ENCODE measurements at places on chromosomes 12 and 14.

DNA sequence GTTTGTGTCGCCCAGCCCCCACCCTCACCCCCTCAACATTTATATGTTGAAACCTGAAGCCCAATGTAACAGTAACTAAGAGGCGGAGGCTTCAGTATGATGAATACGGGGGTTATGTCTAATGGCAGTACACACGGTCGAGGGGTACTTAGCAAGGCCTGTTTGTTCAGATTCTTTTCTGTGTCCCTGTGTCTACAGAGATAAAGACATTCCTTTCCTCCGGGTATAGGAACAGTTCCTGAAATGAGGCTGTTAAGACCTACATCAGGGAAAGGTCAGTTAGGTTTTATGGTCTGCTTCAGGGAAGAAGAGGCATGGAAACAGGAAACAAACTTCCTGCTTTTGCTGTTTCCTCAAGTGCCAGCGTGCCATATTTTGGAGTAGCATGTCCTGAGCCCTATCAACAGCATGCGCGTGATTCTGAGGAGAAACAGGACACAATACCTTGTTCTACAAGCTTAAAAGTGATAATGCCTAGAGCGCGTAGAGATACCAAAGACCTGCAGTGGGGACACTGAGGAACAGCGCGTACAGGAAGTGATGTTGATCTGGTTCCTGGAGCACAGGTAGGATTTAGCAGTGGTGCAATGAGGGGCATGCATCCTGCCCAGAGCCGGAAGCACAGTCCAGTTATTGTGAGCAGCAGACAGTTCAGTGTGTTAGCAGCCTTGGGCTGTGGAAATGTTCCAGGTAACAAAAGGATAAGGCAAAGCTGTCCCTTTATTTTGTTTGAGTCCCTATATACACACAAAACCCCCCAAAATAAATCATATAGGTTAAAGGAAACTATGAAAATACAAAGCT lies 47.2 kb downstream of the FGD4 start:
- DNase-seq = no peak
- no peaks in the 10 kb centered on the region for H3K27me3 ChIP-seq
- H3K27ac ChIP-seq = no peak overlapping the region
- H3K36me3 ChIP-seq = no peaks in the 10 kb centered on the region
- no peak overlapping the region for H3K4me3 ChIP-seq
- no peaks in the 10 kb centered on the region for H3K4me1 ChIP-seq

GRCh38 chr14:55423969-55424368 lies 12.3 kb upstream of the ATG14 start:
- H3K27ac ChIP-seq = no peak overlapping the region
- no peak for DNase-seq
- H3K36me3 ChIP-seq = no peaks in the 10 kb centered on the region
- no peak overlapping the region for H3K4me3 ChIP-seq

GRCh38 chr12:2346416-2346815 lies 293.6 kb downstream of the CACNA1C start:
- no peaks in the 10 kb centered on the region for H3K36me3 ChIP-seq
- no peak overlapping the region for H3K4me3 ChIP-seq
- no peaks in the 10 kb centered on the region for H3K27me3 ChIP-seq
- peaks cover 16% of the 10 kb centered on the region for H3K4me1 ChIP-seq
- DNase-seq = no peak

DNA sequence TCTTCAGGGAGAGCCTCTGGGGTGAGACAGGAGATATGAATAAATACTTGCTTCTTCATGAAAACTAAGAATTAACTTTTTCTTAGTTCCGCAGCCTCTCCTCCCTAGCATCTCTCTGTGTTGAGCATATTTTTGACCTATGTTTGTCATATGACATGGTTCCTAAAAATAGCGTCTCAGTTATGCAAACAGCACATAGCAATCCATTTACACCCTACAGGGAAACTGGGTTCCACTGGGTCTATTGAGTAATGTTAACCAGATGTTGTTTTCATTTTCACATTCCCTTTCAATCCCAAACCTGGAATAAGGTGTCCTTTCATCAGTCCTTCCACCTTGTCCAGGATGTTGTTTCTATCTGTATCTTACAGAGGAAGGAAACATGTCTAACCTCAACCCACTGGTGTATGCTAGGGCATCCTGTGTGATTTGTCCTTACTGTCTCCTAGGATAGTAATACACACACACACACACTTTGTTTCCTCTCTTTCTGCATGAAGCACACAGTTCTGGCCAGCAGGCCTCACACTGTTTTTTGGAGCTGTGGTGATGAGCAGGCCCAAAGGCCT lies 1543.5 kb downstream of the AACS start:
- H3K27ac ChIP-seq = no peak overlapping the region
- H3K27me3 ChIP-seq = no peaks in the 10 kb centered on the region
- H3K4me3 ChIP-seq = no peak overlapping the region
- no peaks in the 10 kb centered on the region for H3K4me1 ChIP-seq
- H3K36me3 ChIP-seq = no peaks in the 10 kb centered on the region
- DNase-seq = no peak

DNA sequence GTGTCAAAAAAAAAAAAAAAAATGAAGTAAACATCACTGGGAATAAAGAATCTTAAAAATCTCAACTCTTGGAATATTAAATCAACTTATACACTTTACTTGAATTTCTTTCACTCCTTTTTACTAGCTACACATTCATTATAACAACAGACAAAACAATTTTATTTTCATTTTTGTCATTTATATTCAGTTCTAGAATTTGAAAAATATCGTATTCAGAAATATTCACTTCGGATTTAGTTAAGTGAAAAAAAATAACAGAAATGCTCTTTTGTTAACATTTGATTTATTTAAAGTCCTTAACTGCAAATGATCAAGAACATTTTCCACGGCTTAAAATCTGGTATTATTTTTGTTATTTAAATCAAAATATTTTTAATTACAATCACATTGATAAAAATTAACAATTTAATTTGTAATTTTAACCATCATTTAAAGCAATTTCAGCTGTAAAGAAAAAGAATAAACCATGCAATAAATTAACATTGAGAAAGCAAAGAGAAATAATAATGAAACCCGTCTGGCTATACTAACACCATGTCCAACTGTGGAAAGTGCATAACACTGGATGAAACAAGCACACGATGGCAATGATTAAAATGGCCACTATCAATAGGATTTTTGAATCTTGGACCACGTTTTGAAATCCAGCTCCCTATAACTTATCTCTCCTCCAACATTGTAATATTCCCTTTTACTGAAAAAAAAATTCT lies 5.2 kb downstream of the FOXA1 start:
- H3K27me3 ChIP-seq = peaks cover 49% of the 10 kb centered on the region
- no peaks in the 10 kb centered on the region for H3K36me3 ChIP-seq
- no peak overlapping the region for H3K27ac ChIP-seq
- no peak overlapping the region for H3K4me3 ChIP-seq
- no peak for DNase-seq

GRCh38 chr12:122979001-122979907 lies 1.2 kb upstream of the ARL6IP4 start:
- no peaks in the 10 kb centered on the region for H3K27me3 ChIP-seq
- peak overlapping the region; percentile 95 for H3K4me3 ChIP-seq
- DNase-seq = no peak
- H3K4me1 ChIP-seq = peaks cover 35% of the 10 kb centered on the region

GRCh38 chr14:24095271-24096068 lies 1.4 kb downstream of the PCK2 start:
- peaks cover 5% of the 10 kb centered on the region for H3K36me3 ChIP-seq
- no peaks in the 10 kb centered on the region for H3K4me1 ChIP-seq
- DNase-seq = no peak

DNA sequence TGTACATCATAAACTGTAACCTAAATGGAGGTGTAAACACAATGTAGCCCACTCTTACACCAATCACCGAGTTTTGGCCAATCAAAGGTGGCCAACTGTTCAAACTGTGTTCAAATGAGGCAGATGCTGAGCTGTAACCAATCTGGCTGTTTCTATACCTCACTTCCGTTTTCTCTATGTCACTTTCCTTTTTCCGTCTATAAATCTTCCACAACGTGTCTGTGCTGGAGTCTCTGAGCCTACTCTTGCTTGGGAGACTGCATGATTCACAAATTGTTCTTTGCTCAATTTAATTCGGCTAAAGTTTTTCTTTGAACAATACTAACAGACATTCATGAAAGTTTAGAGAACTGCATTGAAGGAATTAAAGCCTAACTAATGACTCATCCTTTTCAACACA lies 547.1 kb upstream of the USP15 start:
- H3K4me3 ChIP-seq = no peak overlapping the region
- no peaks in the 10 kb centered on the region for H3K4me1 ChIP-seq
- no peaks in the 10 kb centered on the region for H3K27me3 ChIP-seq
- H3K27ac ChIP-seq = no peak overlapping the region
- DNase-seq = no peak
- no peaks in the 10 kb centered on the region for H3K36me3 ChIP-seq

GRCh38 chr12:94149781-94150239 lies 1.4 kb downstream of the PLXNC1 start:
- peaks cover 9% of the 10 kb centered on the region for H3K4me1 ChIP-seq
- H3K4me3 ChIP-seq = peak overlapping the region; percentile 82
- H3K27ac ChIP-seq = no peak overlapping the region

- H3K36me3 ChIP-seq = no peaks in the 10 kb centered on the region
- H3K27ac ChIP-seq = no peak overlapping the region
- H3K27me3 ChIP-seq = no peaks in the 10 kb centered on the region
- no peak for DNase-seq
- no peaks in the 10 kb centered on the region for H3K4me1 ChIP-seq
- H3K4me3 ChIP-seq = no peak overlapping the region
These were observed 645.6 kb downstream of the SOX5 start for GRCh38 chr12:23303821-23304220.

- H3K4me1 ChIP-seq = no peaks in the 10 kb centered on the region
- no peaks in the 10 kb centered on the region for H3K36me3 ChIP-seq
- no peak overlapping the region for H3K4me3 ChIP-seq
- no peaks in the 10 kb centered on the region for H3K27me3 ChIP-seq
- no peak for DNase-seq
These were observed 219.0 kb upstream of the RTL1 start for GRCh38 chr14:101122237-101123141.
